ENCODE measurements at places on chromosomes 16 and 17.

DNA sequence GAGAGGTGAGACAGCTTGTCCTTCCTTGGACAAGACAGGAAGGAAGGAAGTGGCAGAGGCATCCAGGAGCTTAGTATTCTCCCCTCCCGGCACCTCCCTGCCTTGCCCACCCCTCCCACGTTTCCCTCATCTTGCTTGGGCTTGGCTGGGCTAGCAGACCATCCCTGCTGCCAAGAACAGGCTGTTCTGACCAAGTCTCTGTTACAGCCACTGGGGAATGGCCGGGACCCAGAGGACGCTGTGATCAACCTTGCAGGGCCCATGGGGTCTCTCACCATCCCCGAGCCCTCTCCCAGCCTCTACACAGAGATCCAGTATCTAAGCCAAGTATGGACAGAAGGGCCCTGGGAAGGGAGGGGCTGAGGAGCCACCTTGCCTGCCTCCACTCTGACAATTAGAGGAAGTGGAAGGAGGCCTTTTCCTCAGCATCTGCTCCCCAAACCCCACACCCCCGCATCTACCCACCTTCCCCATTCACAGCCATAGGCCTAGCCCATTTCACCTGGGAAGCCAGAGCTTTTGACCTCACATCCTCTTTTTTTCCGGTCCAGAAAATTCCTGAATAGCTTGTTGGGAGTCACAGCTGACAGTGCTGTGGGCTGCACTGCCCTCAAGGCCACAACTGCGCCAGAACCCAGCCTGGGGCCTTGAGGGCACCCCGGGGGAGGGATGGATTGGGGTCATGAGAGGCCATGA, 14.1 kb downstream of the CD300LG start:
- DNase-seq, result no peak

- no peak for DNase-seq
Measured at GRCh38 chr17:82382933-82383255, 11.3 kb downstream of the UTS2R start.

DNA sequence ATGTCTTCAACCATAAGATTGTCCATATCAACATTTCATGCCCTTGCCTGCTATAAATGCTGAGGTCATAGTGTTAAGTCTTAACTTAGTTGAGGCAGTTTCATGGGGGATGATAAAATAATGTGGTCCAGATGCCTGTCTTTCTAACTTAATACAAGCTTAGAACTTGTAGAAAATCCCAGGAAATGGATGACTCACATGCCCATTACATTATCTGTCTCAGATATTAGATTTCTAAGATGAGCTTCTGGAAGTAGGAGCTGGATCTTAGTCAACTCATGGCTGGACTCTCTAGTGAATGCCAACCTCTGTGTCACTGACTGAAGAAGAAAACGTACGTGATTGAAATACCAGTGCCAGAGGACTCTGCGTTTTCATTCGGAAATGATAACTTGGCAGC, 797.5 kb upstream of the EEF2KMT start:
- no peak for DNase-seq

- DNase-seq, result peak; percentile 85
Measured at GRCh38 chr16:56191156-56191815, at the start of gene GNAO1. Gene GNAO1 (plus strand): TSS chr16:56191489. CDS start chr16:56192236, 747 bp downstream.

DNA sequence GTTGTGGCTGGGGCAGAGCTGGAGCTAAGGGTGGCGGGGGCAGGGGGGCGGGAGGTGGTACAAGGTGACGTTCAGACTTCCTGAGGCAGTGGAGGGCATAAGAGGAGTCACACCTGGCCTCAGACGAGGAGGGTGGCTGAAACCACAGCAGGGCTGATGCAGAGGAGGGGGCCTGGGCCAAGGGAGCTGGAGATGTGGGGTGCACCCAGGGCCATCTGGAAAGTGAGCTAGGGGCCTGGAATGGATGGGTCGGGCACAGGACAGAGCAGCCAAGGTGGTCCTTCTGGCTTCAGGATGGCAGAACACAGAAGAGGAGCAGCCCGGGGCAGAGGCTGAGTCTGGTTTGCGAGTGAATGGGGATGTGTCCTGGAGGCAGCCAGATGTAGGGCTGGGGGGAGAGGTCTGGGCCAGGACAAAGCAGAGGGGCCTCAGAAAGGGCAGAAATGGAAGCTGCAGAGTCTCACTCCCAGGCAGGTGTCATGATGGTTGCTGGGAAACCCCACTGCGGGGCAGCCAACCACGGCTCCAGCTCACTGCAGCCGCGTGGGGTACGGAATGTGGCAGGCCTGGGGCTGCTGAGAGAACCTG, 57.6 kb downstream of the PRMT7 start:
- no peak for DNase-seq

GRCh38 chr16:10376229-10376628, 9.6 kb upstream of the ATF7IP2 start:
- DNase-seq, result no peak

DNA sequence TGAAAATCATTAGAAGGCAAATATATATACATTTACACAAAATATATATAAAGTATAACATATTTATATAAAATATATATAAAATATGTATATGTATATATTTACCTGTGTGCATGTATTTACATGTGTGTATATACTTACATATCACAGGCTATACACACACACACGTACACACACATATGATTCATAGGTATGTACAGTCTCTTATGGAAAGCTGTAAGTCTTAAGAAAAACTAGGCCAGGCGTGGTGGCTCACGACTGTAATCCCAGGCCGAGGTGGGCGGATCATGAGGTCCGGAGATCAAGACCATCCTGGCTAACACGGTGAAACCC, 14.7 kb downstream of the TOM1L2 start:
- no peak for DNase-seq

GRCh38 chr17:45186801-45187354, 25.2 kb downstream of the HEXIM2 start:
- no peak for DNase-seq

DNA sequence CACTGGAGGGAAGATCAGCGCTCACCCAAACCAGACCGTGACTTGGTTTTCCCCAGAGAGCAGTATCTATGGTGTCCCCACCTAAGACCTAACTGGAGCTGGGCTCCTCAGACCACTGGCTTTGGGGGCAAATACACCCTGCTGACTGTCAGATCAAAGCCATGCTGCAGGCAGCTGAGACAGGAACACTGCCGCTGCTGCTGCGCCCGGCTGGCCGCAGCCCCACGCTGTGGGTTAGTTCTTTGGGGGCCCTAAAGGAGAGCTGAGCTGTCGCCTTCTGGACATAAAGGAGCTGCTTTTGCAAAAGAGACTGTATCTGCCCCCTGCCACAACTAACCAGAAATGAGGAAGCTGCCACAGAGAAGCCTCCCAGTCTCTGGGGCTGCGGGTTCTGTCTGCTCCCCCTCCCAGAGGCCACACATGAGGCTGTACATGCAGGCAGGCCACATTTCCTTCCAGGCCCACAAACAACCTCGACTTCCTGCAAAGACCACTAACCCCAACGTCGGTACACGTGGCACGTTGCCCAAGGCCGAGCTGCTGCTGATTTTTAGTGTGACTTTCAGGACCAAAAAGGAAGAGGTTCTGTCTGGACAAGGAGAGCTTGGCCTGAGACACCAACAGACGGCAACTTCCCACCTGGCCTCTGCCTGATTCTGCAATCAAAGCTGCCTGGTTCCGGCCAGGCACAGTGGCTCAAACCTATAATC, 18.2 kb upstream of the ABR start:
- peak; percentile 31 for DNase-seq

GRCh38 chr17:45269912-45270311, 8.0 kb upstream of the SPATA32 start:
- DNase-seq, result no peak

GRCh38 chr16:55500530-55501011, 8.3 kb upstream of the LPCAT2 start:
- DNase-seq, result peak; percentile 70

GRCh38 chr16:83581082-83581481, 226.7 kb upstream of the HSBP1 start:
- DNase-seq, result no peak

DNA sequence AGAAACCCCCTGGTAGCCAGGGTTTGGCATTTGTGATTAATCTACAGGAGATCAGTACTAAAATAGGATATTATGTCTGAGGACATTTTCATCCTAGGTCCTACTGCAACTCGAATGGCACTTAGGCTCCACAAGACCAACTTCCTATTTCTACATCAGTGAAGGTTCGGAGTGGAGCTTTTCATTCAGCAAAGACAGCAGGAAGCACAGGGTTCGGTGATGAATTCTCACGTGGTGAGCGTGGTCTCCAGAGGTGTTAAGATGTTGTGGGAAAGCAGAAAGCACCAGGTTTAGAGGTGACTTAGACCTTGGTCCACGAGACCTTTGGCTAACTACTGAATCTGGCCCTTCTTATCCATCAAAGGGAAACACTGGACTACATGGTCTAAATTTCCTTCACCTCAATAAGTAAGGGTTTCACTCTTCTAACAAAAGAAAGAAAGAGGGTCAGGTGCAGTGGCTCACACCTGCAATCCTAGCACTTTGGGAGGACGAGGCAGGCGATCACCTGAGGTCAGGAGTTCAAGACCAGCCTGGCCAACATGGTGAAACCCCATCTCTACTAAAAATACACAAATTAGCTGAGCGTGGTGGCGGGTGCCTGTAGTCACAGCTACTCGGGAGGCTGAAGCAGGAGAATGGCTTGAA, 13.9 kb upstream of the HELZ start:
- DNase-seq, result no peak

- no peak for DNase-seq
Measured at GRCh38 chr17:28326114-28326513, 7.1 kb downstream of the TMEM97 start.

- peak; percentile 61 for DNase-seq
Measured at GRCh38 chr17:78707016-78707415, 75.1 kb downstream of the CYTH1 start.

GRCh38 chr16:55378616-55379015, 54.6 kb downstream of the IRX6 start:
- no peak for DNase-seq

- no peak for DNase-seq
Measured at GRCh38 chr17:15910791-15911190, 34.1 kb upstream of the ADORA2B start.

- DNase-seq, result no peak
Measured at GRCh38 chr16:27289669-27290068, 21.1 kb upstream of the NSMCE1 start.

DNA sequence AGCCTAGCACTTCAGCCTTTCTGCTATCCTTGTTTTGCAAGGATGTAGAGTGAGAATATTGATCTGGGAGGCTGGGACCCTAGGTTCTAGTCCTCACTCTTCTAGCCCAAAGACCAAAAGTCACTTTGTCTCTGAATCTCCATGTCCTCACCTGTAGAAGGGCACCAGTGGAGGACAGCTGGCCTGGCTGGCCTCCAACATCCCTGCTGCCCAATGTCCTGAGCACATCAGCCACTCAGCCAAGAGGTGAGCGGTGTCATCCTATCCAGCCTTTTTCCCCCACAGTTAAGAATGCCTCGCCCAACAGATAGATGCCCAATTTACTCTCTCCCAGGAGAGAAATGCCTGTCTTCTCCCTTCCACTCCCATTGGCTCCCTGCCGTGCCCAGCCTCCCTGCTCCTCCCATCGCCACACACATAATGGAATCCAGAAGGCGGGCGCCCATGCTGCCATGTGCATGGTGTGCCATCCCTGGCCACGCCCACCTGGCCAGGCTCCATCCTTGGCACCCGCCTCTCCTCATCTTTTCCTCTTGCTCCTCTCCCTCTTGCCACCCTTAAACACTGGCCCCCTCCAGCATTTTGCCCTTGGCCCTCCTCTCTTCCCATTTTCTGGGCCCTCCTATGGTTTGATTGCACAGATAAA, 157.3 kb upstream of the SDK2 start:
- no peak for DNase-seq

DNA sequence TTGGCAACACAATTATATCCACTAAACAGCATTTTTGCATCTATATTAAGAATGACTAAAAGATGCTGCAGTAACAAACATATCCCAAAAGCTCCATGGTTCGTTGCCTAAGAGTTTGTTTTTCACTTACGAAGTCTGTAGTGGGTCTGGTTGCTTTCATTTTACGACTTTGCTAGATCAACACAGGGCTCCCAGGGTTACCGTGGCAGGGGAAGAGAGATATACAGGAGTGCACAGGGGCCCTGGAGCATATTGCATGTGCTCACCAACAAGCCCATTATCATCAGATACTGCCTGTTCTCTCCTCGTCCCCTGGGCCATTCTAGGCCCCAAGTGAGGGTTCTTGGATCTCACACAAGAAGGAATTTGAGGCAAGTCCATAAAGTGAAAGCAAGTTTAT, 3.1 kb upstream of the MMP2 start:
- DNase-seq, result no peak

- DNase-seq, result no peak
Measured at GRCh38 chr17:2852729-2853282, 56.6 kb downstream of the RAP1GAP2 start.

GRCh38 chr16:12613992-12614661, 189.6 kb downstream of the CPPED1 start:
- DNase-seq, result no peak

- DNase-seq, result no peak
Measured at GRCh38 chr17:78888941-78889518, 14.0 kb downstream of the CEP295NL start.

- DNase-seq, result no peak
Measured at GRCh38 chr17:12421646-12422306, 243.9 kb upstream of the MYOCD start.

GRCh38 chr17:36475346-36475970, 11.0 kb upstream of the ZNHIT3 start:
- DNase-seq, result no peak

DNA sequence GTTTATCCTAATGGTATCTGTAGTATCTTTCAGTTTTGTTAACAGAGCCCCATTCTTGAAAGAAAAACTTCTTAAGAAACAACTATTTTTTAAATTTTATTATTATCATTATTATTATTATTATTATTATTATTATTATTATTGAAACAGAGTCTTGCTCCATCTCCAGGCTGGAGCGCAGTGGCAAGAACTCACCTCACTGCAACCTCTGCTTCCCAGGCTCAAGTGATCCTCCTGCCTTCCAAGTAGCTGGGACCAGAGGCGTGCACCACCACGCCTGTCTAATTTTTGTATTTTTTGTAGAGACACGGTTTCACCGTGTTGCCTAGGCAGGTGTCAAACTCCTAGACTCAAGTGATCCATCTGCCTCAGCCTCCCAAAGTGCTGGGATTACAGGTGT, 23.4 kb downstream of the SUPT6H start:
- no peak for DNase-seq

DNA sequence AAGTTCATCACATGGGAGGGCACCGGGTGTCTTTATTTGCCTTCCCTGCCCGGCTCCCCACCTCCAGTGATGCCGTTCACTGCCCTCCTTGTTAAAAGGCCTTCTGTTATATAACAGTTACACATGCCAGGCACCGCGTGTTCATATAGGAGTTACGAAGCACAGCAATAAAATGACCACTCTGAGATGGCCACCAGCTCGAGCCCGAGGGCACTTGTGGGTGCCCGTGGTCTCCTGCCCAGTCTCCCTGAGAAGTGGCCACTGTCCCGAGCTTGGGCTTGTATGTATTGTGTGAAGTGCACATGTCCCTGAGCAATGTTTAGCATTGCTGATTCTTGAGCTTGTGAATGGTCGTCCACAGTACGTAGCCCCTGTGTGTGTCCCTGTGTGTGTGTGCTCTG, 355.6 kb downstream of the SEC14L1 start:
- no peak for DNase-seq

- DNase-seq, result no peak
Measured at GRCh38 chr16:85521552-85522307, 91.4 kb upstream of the GSE1 start.

- no peak for DNase-seq
Measured at GRCh38 chr16:35690413-35690812, 2231.0 kb downstream of the TP53TG3F start.

- DNase-seq, result no peak
Measured at GRCh38 chr16:19858340-19859018, 26.2 kb downstream of the GPRC5B start.

Measured in adipocyte (in vitro differentiated cells).